Mesothelial cell of epicardium (in vitro differentiated cells): ENCODE measurements at places on chromosomes 3 and 15. TPM values are rescaled to one million over a fixed set of nuclear protein-coding genes. Genes with fewer than 3 reads are reported as not detected.

MYLK gene
- total RNA-seq = 13.3 to 14.3 TPM (median 13.6 TPM) in 3 replicates

CASR gene
- total RNA-seq = 0.02 TPM in 2 of 3 replicates, not detected in the other

ERICH6 gene
- 0.24 to 0.68 TPM (median 0.65 TPM) in 3 replicates for total RNA-seq

LRRN1 gene
- 59.1 to 63.8 TPM (median 60.2 TPM) in 3 replicates for total RNA-seq

TRANK1 gene
- total RNA-seq = 68.3 to 80.4 TPM (median 76.8 TPM) in 3 replicates

POTEB3 gene
- total RNA-seq = not detected in 3 replicates

DNA sequence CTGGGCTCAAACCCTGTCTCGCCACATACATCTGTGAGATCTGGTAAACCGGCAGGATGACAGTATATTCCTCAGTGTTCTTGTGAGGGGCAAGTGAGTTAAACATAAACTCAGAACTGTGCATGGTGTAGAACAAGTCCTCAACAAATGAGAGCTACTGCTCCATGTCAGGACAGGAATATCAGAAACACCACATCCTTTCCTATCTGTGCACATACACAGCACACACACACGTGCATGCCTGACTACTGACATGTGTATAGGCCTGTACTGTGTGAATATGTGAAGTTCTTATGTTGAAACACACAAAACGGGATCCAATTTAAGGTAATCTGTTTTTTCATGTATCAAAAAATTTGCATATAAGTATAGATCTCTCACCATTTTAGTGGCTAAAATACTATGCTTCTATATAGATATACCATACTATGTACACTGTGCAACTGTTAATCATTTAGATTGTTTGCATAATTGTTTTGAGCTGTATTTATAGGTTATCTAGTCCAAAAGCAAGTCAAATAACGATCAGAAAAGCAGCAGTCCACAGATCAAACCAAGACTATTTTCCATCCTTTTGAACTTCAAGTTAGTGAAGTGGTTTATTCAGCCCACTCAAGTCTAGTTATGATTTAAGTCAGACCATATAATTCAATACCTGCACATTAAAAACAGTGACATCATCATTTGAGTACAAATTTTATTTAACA is 44.8 kb downstream of the CCR4 start:
- no peak for DNase-seq
- peaks cover 6% of the 10 kb centered on the region for H3K4me1 ChIP-seq
- H3K4me3 ChIP-seq = no peak overlapping the region
- no peak overlapping the region for H3K27ac ChIP-seq
- peaks cover 2% of the 10 kb centered on the region for H3K36me3 ChIP-seq

- H3K4me3 ChIP-seq = no peak overlapping the region
- H3K27ac ChIP-seq = no peak overlapping the region
- DNase-seq = no peak
- H3K4me1 ChIP-seq = peaks cover 21% of the 10 kb centered on the region
- no peaks in the 10 kb centered on the region for H3K27me3 ChIP-seq
- peaks cover 7% of the 10 kb centered on the region for H3K36me3 ChIP-seq
These were observed 67.7 kb downstream of the SLC30A4 start for GRCh38 chr15:45454814-45455213.

DNA sequence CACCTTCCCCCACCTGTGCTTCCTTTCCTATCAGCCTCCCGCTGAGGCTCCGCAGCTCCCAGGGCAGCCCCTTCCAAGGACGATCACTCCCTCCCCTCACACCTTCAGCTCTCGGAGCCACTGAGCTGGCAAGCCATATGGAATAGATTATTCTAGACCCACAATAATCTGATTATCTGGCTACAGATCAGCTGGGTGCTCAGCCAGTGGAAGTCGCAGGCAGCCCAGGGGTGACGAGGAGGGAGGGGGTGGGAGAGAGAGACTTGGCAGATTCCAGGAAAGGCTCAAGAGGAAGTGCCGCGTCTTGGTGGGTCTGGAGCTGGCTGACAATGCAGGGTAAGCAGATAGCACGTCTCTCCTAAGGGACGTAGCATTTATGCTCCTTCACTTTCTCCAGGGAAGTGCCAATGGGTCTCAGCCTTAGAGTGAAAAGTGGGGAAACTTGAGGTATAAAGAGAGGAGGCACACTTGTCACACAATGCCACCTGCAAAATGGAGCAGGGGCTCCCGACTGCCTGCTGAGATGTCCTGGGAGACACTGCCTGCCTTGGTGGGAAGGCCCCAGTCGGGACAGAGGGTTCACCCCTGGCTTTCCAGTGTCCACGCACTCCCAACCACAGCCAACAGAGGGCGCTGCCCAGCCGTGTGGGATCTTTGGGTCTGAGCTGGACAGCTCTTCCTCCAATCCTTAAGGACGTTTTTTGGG is 9.4 kb upstream of the MESP1 start:
- no peaks in the 10 kb centered on the region for H3K36me3 ChIP-seq
- no peak overlapping the region for H3K4me3 ChIP-seq
- DNase-seq = no peak
- no peak overlapping the region for H3K27ac ChIP-seq
- no peaks in the 10 kb centered on the region for H3K4me1 ChIP-seq
- H3K27me3 ChIP-seq = no peaks in the 10 kb centered on the region

DNA sequence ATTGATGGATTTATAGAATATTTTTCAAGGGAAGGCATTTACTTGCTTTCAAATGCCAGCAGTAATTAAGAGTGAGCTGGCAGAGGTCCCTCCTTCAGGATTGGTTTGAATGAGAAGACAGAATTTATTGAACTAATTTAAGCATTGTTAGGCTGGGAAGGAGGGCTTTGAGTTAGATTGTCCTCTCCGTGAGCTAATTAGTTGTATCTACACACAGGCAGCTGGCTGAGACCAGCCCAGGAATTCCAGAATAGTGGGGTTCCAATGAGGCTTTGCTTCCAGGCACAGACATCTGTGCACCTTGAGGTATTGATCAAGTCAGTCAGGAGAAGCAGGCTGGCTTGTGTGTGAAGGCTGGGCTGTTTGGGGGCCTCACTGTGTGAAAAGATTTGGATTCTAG is 124.0 kb upstream of the WNT5A start:
- H3K4me1 ChIP-seq = peaks cover 20% of the 10 kb centered on the region
- H3K36me3 ChIP-seq = no peaks in the 10 kb centered on the region
- H3K4me3 ChIP-seq = no peak overlapping the region
- no peak overlapping the region for H3K27ac ChIP-seq
- peaks cover 50% of the 10 kb centered on the region for H3K27me3 ChIP-seq

- H3K4me1 ChIP-seq = peaks cover 2% of the 10 kb centered on the region
- no peaks in the 10 kb centered on the region for H3K36me3 ChIP-seq
- peaks cover 7% of the 10 kb centered on the region for H3K27me3 ChIP-seq
- no peak overlapping the region for H3K4me3 ChIP-seq
These were observed 78.1 kb upstream of the EOMES start for GRCh38 chr3:27800261-27800660.

- no peaks in the 10 kb centered on the region for H3K36me3 ChIP-seq
- peaks cover 67% of the 10 kb centered on the region for H3K4me1 ChIP-seq
- H3K4me3 ChIP-seq = peak overlapping the region; percentile 15
- H3K27ac ChIP-seq = peak overlapping the region; percentile 93
These were observed 12.7 kb downstream of the PLXND1 start for GRCh38 chr3:129593595-129594339.

- H3K36me3 ChIP-seq = no peaks in the 10 kb centered on the region
- peak overlapping the region; percentile 88 for H3K27ac ChIP-seq
- DNase-seq = peak; percentile 46
These were observed 508 bp downstream of the GORASP1 start for GRCh38 chr3:39106851-39107387.

DNA sequence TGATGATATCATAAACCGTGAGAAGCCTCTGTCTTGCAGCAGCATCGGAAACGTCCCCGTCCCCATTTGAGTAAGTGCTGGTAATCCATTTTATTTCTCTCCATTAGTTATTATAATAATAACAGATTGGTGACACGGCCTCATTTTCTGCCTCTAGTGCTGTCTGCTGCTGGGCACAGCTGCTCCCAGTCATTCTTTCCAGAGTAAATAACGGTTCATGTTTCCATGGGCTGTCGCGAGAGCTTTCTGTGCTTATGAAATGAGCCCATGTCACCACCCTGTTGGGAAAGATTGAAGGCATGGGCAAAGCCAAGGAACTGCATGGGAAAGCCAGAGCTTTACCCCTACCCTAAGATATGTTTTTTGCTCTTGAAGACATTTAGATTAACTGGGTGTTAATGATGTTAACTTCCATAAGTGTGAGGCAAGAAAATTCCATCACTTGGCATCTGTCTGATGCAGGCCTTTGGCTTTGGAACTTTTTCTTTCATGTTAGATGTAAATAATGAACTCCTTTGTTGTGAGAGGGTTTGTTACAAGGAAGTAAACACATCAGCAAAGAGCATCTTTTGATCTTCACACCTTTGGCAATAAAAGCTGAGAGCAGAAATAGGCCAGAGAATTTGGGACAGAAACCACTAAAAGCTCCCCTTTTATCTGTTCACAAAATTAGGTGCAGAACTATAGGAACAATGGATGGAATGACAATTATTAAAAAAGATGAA is 141.8 kb downstream of the FILIP1L start:
- H3K27ac ChIP-seq = no peak overlapping the region
- H3K4me3 ChIP-seq = no peak overlapping the region
- no peak for DNase-seq
- peaks cover 7% of the 10 kb centered on the region for H3K36me3 ChIP-seq
- H3K4me1 ChIP-seq = peaks cover 11% of the 10 kb centered on the region
- no peaks in the 10 kb centered on the region for H3K27me3 ChIP-seq

GRCh38 chr3:193396451-193397244 is 18.1 kb upstream of the ATP13A5 start:
- H3K27ac ChIP-seq = no peak overlapping the region
- H3K4me3 ChIP-seq = no peak overlapping the region
- H3K4me1 ChIP-seq = peaks cover 3% of the 10 kb centered on the region
- H3K36me3 ChIP-seq = no peaks in the 10 kb centered on the region
- H3K27me3 ChIP-seq = peaks cover 23% of the 10 kb centered on the region

DNA sequence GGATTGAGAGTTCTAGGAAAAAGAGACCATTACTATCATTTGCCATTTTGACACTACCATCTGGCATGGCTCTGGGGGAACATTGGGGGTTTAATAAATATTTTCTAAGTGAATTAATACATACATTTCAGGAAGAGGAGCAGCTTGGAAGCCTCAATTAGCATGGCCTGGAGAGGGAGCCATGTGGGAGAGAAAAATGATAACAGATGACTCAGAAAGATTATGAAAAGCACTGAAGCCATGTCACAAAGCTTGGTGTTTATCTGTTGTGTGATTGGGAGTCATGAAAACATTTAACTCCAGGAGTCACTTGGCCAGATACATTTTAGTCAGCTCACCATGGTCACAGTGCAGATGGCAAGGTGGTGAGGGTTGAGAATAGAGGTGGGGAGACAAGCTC is 121.0 kb downstream of the SSR3 start:
- no peaks in the 10 kb centered on the region for H3K27me3 ChIP-seq
- H3K27ac ChIP-seq = no peak overlapping the region
- H3K4me1 ChIP-seq = peaks cover 12% of the 10 kb centered on the region
- DNase-seq = no peak
- no peaks in the 10 kb centered on the region for H3K36me3 ChIP-seq
- H3K4me3 ChIP-seq = no peak overlapping the region

- H3K4me1 ChIP-seq = peaks cover 6% of the 10 kb centered on the region
- H3K36me3 ChIP-seq = no peaks in the 10 kb centered on the region
- no peak for DNase-seq
- no peak overlapping the region for H3K27ac ChIP-seq
- no peaks in the 10 kb centered on the region for H3K27me3 ChIP-seq
These were observed 137.8 kb upstream of the CBLB start for GRCh38 chr3:106006571-106006970.

DNA sequence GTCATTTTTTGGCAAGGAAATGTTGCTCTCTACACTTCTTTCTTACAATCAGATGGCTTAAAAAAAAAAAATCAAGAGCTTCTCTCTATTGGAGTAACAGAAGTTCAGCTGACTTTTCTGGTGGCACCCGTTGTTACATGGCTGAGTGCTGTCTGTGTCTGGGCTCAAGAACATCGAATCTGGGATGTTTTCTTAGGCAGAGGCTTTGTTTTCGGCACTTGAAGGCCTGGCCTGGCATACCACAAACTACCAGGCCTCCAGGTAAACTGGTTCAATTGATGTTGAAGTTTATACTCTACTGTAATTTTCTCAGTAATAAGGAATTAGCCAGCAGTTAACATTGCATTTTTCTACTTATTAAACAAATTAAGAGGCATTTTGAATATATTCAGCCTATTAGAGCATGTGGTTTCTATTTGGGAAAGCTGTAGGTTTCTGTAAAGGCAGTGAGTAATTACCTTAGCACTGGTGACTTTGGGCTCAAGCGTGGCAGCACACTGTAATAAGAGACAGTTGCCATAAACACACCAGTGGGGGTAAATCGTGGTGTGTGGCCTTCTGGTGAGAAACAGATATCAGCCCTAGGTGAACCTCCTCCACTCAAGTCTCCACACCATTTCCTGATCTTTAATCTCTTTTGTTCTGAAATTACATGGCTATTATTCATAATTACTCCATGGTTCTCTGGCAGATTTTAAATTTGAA is 544.7 kb downstream of the MECOM start:
- no peaks in the 10 kb centered on the region for H3K27me3 ChIP-seq
- H3K4me3 ChIP-seq = no peak overlapping the region
- no peak overlapping the region for H3K27ac ChIP-seq
- H3K36me3 ChIP-seq = peaks cover 25% of the 10 kb centered on the region

DNA sequence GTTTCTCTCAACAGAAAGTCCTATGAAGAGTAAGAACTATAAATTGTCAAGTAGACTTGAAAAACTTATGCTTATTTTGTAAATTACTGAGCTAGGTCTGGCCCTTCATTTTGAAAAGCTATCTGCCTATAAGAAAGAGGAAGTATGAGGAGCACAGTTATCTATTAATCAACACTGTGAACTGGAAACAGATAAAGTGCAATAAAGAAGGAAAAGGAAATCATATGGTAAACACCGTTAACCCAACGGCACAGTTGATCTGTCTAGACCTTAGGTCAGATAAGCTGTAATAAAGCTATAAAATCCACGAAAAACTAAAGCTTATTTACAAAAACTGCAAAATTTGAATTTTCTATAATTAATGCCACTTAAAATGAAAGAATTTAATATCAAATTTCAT is 242.5 kb downstream of the ZBTB20 start:
- H3K27ac ChIP-seq = no peak overlapping the region
- H3K36me3 ChIP-seq = peaks cover 9% of the 10 kb centered on the region
- DNase-seq = no peak

- H3K27me3 ChIP-seq = no peaks in the 10 kb centered on the region
- H3K4me3 ChIP-seq = no peak overlapping the region
- no peak overlapping the region for H3K27ac ChIP-seq
- H3K4me1 ChIP-seq = no peaks in the 10 kb centered on the region
- H3K36me3 ChIP-seq = no peaks in the 10 kb centered on the region
- DNase-seq = no peak
These were observed 84.3 kb downstream of the MTHFS start for GRCh38 chr15:79812541-79812940.

GRCh38 chr3:50472958-50473357 is 30.5 kb downstream of the CACNA2D2 start:
- DNase-seq = no peak
- H3K4me3 ChIP-seq = no peak overlapping the region
